Prostate gland (tissue), 2 donors: ENCODE measurements at places on chromosomes 3 and 15. TPM values are rescaled to one million over a fixed set of nuclear protein-coding genes. Genes with fewer than 3 reads are reported as not detected.
A peak's percentile ranks its signal among the peaks of the same experiment; 100 is the strongest.

RTP3 gene
- total RNA-seq = not detected

OIP5 gene
- total RNA-seq = 1.1 TPM

CX3CR1 gene
- 3.4 TPM for total RNA-seq

- no peak for DNase-seq
These were observed 43.8 kb downstream of the TRAK1 start for GRCh38 chr3:42134867-42135464.

DNA sequence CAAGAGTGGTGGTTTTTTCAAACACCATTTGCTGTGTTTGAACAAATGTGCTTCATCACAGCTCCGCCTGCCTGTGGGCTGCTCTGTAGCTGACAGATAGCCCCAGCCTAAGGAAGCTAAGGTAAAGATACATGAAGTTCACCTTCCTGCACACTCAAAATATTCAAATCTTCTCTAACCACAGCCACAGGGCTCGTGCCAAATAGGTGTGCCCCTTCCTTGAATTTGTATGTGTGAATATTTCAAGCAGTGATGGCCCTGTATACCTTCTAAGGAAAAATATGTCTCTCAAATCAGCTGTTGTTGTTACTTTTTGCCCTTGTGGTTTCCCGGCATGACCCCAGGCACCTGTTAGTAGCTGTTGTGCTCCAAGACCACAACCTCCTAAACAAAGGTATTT lies 92.8 kb downstream of the CCNL1 start:
- DNase-seq = no peak

DNA sequence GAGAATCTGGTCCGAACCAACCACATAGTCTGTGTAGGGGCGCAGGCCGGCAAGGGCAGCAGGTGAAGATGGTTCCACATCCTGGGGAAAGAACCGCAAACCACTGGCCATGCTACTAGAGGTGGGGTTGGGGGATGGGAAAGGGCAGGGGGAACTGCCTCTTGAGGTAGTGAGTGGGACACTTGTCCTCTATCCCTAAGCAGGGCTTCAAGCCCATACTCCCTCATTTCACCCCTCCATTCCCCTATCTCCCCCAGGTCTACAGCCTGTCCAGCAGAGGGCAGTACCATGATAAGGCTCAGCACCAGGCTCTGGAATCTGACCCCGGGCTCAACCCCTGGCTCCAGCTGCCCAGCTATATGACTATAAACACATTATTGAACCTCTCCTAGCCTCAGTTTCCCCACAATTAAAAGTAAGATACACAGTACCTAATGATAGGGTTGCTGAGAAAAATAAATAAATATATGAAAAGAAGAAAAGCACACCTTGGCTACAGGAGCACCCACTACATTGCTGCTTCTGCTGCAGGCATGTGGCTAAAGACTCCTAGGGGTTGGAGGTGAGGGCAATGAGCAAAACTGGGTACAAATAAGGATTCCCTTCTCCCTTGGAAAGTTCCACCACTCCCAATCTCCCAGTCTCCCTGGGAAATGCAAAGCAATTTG lies 6.3 kb downstream of the GORASP1 start:
- DNase-seq = no peak

DNA sequence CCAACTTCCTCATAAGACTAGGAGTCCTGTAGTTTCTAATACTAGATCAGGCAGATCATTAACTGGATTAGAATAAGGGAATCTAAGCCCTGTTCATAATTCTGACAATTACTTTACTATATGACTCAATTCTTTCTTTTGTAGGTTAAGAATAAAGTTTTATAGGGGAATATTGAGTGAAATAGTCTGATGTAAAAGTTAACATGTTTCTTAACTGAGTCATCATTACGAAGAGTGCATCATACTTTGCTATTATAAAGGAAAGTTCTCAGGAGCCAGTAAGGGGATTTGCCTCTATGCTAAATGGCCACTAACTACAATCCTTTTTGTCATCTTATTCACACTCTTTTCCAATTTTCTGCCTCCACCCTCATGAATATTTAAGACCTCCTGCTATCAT lies 63.1 kb downstream of the POLQ start:
- DNase-seq = no peak

DISP2 gene
- 1.6 TPM for total RNA-seq

DNA sequence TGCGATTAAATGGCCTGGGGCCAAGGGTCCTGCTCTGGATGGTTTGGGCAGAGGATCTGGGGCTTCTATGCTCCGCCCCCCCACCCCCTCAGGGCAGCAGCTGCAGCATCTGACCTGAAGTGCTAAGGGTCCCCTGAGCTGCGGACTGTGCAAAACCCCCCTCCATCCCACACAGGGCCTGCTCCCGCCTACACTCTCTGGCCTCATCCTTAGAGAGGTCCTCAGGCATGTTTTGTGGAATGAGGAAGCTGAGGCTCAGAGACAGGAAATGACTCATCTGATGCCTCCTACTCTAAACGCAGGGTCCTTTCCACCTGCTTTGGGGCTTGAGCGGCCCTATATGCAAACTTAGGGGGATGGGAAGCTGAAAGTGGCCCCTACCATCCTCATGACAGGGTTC lies 59.5 kb upstream of the CTSH start:
- DNase-seq = no peak

GASK1A gene
- 4.7 TPM for total RNA-seq

GRCh38 chr3:144645300-144645699 lies 673.7 kb downstream of the DIPK2A start:
- DNase-seq = no peak

- no peak for DNase-seq
These were observed 270.3 kb upstream of the RORA start for GRCh38 chr15:61499376-61499775.

GRCh38 chr3:42712688-42713372 lies 10.2 kb upstream of the HHATL start:
- no peak for DNase-seq

GRCh38 chr3:193943200-193943599 lies 192.7 kb upstream of the HES1 start:
- DNase-seq = peak; percentile 32

- DNase-seq = no peak
These were observed 49.3 kb upstream of the IGF2BP2 start for GRCh38 chr3:185874119-185874518.

- no peak for DNase-seq
These were observed 52.4 kb downstream of the KLHL25 start for GRCh38 chr15:85742186-85742821.

- peak; percentile 89 for DNase-seq
These were observed 2.3 kb downstream of the INKA1 start for GRCh38 chr3:49805367-49805782.

GRCh38 chr3:76432396-76432795 lies 607.5 kb upstream of the ROBO2 start:
- DNase-seq = no peak

FEM1B gene
- 50.0 TPM for total RNA-seq

DNA sequence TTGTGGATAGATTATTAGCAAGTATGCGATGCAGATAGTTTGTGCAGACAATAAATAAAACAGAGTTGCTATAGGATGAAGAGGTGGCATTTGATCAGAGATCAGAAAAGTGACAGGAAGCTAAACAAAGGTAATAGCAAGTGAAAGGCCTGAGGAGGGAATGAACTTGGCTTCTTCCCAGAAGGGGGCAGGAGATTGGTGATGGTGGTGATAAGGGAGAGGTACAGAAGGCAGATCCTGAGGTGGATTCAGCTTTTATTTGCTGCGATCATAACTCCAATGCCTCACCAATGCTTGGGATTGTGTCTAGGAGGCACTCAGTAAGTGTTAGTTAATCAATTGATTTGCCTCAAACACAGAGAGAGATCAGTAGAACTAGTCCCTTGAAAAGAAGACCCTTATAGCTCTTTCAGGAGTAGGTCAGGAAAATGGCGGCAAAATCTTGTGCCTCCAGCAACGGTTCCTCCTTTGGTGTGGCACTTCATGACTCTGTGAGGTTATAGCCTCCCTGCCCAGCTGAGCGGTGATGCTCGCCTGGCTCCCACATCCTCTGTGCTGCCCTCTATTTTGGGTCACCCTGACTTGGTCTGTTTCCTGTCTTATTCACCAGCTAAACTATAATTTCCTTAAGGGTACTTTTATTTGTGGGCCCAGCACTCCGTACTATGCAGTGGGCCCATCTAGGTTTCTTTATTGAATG lies 37.5 kb downstream of the TGFBR2 start:
- DNase-seq = no peak

AQP9 gene
- total RNA-seq = 0.18 TPM

GRCh38 chr3:169769287-169770181 lies at the start of gene ACTRT3:
Gene ACTRT3, minus strand, starts transcription at chr3:169769561. Its CDS starts 41 bp downstream, at chr3:169769520.
- DNase-seq = peak; percentile 32

- DNase-seq = peak; percentile 52
These were observed 309.6 kb downstream of the TUSC7 start for GRCh38 chr3:117019082-117019713.

CCR3 gene
- not detected for total RNA-seq

IL20RB gene
- total RNA-seq = 2.5 TPM

DNA sequence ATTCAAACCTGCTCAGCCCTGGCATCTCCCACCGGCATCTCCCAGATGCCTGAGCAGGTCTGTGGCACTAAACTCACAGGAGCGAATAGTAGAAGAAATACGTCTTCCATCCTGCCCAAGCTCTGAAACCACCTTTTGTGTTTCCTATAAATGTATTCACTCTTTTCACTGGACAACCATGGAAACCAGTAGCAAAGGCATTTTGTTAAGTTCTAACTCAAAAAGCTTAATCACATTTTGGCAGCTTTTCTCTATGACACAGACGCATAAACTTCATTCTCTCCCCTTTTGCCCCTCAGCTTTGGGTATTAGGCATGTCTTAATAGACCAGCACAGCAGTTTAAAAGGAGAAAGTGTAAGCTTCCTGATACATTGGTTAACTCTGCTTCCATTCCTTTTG lies 24.5 kb upstream of the ARNT2 start:
- no peak for DNase-seq

- DNase-seq = peak; percentile 46
These were observed 7.8 kb upstream of the CCR1 start for GRCh38 chr3:46215810-46216414.

DNA sequence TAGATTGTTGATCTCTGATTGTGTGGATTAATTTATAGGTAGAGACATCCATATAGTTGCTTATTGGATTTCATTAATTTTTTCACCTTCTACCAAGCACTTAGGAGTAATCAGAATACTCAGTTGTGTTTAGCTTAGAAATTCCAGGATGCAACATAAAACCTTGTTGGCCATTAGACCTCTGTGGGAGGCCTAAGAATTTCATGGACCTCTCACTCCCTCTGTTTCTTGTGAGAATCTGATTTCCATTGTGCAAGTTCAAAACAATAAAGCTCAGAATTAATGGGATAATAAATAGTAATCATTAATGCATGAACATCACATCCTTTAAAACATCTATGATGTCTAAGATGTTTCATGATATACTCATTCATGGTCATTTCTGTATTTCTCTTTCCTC lies 332.4 kb downstream of the GRM7 start:
- no peak for DNase-seq

EPHB1 gene
- total RNA-seq = 2.3 TPM

GRAMD1C gene
- 21.4 TPM for total RNA-seq

DNA sequence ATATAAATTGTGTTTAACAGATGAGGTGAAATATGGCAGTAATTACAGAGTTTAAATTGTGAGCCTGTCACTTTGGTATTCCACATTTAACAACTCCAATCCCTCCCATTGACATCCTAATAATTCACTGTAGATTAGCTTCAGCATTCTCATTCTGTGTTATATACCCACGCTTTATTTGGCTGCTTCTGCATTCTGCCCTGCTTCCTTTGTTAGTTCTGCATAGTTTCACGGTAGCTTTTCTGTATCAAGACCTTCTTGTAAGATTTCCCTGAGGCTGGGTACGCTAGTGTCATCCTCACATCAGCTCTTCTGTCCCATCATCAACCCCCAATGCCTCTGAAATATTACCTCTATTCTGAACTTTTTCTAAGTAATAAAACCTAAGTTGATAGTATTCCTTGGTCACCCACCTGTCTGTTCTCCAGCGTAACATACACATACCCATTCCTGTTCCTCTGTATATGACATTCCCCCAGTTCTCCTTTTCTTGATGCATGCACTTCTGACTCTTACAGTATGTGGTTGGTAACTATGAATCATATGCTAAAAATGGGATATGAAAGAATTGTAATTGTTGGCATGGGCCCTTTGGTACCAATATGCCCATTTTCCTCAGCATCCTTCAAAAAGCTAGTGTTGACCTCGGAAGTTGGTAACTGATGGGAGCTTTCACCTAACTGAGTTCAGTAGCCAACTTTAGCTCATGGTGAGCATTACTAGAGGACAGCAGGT lies 171.2 kb downstream of the KLHL25 start:
- DNase-seq = no peak

LDHAL6B gene
- total RNA-seq = 6.0 TPM

DNASE1L3 gene
- 2.3 TPM for total RNA-seq

GRCh38 chr15:52789601-52790168 lies 451 bp downstream of the ONECUT1 start:
- DNase-seq = no peak

GRCh38 chr3:121707531-121708273 lies 41.8 kb downstream of the GOLGB1 start:
- no peak for DNase-seq

DNA sequence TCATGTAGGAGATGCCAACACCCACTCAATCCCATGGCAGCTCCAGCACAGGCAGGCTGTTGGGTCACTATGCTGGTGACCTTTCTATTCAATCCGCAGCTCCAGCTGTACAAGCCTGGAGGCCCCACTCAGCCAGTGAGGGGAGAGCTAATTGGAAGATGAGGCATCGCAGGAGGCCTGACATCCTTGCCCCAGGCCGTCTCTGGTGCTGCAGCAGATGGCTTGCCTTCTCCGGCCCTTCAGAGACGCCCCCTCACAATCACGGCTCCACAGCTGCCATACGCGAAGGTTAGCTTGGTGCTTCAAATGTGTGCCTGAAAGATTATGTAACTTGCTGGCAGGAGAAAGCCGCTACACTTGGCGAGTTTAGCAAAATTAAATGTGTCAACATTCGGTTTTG lies 104.2 kb upstream of the CLSTN2 start:
- DNase-seq = no peak

RARB gene
- total RNA-seq = 4.4 TPM

DNA sequence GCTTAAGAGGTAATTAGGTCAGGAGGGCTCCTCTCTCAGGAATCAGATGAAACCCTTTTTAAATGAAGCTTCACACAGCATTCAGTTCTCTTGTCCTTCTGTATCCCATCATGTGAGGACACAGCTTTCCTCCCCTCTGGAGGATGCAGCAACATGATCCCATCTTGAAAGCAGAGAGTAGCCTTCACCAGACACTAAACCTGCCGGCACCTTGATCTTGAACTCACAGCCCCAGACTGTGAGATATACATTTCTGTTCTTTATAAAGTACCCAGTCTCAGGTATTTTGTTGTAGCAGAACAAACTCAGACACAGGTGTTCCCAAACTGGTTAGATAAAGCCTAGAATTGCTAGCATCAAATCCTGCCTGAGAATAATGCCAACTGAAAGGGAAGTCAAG lies 83.7 kb upstream of the PRICKLE2 start:
- DNase-seq = no peak

GPR27 gene
- 29.1 TPM for total RNA-seq

GRCh38 chr3:1870738-1871137 lies 227.9 kb upstream of the CNTN4 start:
- no peak for DNase-seq

MST1 gene
- total RNA-seq = 32.2 TPM

PRSS50 gene
- 0.80 TPM for total RNA-seq

AZI2 gene
- 45.4 TPM for total RNA-seq
